ENCODE measurements at places on chromosomes 3 and 15.

- DNase-seq: no peak
Observed at GRCh38 chr3:33037471-33037870, 59.5 kb downstream of the GLB1 start.

- DNase-seq: no peak
Observed at GRCh38 chr15:68589783-68590710, 11.3 kb downstream of the CORO2B start.

- no peak for DNase-seq
Observed at GRCh38 chr3:30475809-30476178, 130.6 kb upstream of the TGFBR2 start.

DNA sequence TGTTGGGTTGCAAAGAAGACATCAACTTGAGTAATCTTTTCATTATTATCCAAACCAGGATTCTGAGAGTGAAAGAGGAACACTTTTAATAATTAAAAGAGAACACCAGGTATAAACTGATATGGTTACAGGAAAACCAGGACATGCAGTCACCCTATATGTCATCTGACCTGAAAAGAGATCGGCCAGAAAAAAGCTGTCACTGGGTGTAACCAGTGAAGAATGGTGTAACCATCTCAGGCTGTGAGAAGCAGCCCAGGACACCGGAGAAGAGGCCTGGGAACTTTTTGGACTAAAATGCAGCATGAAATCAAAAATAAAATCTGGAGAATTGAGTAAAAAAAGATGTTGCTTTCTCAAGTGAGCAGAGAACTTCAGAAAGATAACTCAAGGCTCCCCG lies 10.1 kb upstream of the CCDC80 start:
- DNase-seq: no peak

DNA sequence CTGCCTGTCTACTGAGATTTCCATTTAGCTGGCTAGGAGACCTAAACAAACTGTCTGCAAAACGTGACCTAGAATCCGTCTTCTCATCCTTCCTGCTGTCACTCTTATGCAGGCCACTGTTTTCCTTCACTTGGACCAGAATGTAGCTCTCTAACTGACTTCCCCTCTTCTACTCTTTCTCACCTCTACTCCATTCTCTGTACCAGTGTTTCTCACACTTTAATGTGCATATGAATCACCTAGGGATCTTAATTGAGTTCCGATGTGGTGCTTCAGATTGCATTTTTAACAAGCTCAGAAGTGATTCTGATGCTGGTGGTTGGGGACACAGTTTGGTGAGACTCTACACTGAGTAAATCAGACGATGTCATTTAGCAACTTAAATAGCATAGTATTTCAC lies 1.6 kb upstream of the GBE1 start:
- DNase-seq: no peak

DNA sequence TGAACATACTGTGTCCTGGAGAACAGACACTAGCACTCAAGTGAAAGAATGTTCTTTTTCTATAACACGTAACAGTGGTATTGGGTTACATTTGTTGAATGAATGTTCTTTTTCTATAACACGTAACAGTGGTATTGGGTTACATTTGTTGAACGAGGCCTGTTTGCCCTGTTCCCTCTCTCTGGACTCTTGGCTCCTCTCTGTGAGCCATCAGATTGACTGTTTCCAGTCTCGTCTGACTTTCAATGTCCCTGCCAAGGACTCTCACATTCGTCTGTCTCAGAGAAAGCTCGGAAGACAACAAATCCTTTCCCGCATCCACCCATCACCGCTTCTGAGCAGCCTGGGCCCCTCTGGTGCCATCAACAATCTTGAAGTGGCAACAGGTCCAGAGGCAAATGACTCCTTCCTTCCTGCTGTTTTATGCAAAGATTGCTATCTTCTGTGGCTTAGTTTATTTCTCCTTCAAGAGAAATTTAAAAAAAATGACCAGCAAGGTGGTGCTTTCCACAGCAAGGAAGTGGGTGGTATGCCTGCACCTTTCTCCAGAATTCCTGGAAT lies 8.0 kb downstream of the TMEM45A start:
- DNase-seq: no peak

Data from H54 (cell line).